ENCODE measurements at places on chromosomes 2 and 18. TPM values are rescaled to one million over a fixed set of nuclear protein-coding genes. Genes with fewer than 3 reads are reported as not detected.

The DSG4 gene
- not detected for polyA plus RNA-seq

- DNase-seq: no peak
These were observed 131.0 kb downstream of the PHLPP1 start for GRCh38 chr18:62846313-62846712.

DNA sequence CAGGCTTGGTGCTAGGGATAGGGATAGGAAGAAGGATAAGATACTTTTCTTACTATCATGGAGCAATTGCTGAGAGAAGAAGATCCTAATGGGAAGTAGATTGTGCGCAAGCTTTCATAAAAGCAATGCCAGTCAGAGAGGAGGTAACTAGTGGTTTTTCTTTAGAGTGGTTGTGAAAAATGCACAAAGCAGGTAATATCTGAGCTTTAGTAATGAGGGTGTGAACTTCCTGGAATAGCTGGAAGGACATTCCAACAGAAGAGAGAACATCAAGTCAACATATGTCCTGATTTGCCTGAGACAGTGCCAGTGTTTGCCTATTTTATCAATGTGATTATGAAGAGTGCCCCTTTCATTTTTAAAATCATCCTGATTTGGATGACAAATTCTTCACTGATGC is 34.1 kb downstream of the CCBE1 start:
- DNase-seq: no peak

- no peak for DNase-seq
These were observed 295.2 kb downstream of the NBAS start for GRCh38 chr2:15265889-15266288.

GRCh38 chr18:56458770-56459712 is 179.4 kb downstream of the TXNL1 start:
- DNase-seq: no peak

DNA sequence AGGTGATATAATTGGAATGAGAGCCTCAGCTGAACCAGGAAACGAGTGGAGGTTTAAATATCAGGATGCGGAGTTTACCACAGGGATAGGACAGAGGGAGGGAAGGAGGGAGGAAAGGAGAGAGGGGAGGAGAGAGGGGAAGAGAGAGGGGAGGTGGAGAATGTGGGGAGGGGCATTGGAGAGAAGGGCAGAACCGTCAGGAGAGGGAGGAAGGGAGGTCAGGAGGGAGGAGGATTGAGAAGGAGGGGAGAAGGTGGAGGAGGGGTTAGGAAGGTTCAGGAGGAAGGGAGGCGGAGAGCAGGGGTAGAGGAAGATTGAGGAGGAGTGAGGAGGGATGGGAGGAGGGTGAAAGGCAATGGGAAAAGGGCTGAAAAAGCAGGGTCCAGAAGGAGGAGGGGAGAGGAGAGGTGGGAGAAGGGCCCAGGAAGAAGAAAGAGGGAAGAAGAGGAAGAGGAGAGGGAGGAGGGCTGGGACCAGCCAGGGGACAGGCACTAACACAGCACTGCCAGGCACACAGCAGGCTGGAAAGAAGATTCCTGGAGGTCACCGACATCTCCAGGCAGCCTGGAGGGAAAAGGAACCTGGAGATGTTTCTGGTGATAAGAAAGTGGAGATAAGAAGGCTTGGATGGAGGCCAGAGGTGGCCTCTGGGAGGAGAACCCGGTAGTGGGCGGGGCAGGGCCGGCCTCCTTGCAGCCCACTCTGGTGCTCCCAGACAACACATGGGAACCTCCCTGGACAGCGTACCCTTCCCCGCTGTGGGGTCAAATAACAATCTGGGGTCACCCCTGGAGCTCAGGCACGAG is 176.7 kb upstream of the SMAD2 start:
- DNase-seq: no peak

- no peak for DNase-seq
These were observed 26.0 kb upstream of the TMEM214 start for GRCh38 chr2:27006602-27007415.

GRCh38 chr18:37532917-37533316 is 32.7 kb downstream of the CELF4 start:
- no peak for DNase-seq

GRCh38 chr2:194385376-194385775 is 1271.7 kb upstream of the SLC39A10 start:
- no peak for DNase-seq

The CDH2 gene
- 0.08 TPM for polyA plus RNA-seq

The C2orf72 gene
- not detected for polyA plus RNA-seq

- no peak for DNase-seq
These were observed 187.6 kb downstream of the DOK6 start for GRCh38 chr18:69588301-69588700.

The ERBB4 gene
- polyA plus RNA-seq: not detected

- DNase-seq: no peak
These were observed 352.7 kb upstream of the CDH2 start for GRCh38 chr18:28529644-28530043.

DNA sequence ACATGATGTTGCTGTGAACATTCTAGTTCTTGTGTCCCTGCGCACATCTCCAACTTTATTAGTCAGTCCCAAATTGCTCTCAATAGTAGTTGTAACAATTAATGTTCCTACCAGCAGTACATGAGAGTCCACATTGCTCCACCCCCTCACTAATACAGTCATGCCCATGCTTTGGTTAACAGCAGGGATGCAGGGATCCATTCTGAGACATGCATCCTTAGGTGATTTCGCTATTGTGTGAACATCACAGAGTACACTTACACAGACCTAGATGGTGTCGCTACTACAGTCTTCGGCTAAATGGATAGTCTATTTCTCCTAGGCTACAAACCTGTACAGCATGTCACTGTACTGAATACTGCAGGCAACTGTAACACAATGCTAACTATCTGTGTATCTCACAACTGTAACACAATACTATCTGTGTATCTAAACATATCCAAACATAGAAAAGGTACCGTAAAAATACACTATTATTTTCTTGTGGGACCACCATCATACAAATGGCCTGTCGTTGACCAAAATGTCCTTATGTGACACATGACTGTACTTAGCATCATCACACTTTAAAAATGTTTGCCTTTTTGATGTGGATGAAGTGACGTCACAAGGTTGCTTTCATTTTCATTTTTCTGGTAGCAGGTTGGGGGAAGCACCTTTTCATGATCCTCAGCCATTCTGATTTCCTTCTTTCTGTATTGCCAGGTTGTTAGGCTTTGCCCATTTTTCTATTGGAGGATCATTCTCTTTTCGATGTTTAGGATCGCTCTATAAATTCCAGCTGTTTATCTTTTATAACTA is 82.9 kb upstream of the RNF152 start:
- peak; percentile 46 for DNase-seq

DNA sequence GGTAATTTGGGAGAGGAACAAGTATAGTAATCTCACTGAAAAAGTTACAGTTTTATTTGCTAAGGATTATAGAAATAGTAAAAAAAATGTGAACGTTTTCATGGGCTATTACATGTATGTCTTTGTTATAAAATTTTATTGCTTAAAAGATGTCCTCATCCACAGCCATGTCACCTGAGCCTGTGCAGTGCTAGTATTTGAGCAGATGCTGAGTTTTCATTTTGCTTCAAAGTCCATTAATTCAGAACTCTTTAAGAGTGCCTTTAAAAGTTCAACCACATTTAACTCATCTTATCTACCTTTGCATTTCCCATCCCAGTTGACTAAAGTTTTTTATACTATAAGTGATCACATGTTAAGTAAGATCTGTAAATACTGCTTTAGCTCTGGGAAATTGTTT is 52.6 kb downstream of the DPP10 start:
- DNase-seq: no peak

The MC5R gene
- not detected for polyA plus RNA-seq

The ZAP70 gene
- polyA plus RNA-seq: 0.69 TPM

- no peak for DNase-seq
These were observed 126.7 kb downstream of the TWIST2 start for GRCh38 chr2:238974501-238975166.

DNA sequence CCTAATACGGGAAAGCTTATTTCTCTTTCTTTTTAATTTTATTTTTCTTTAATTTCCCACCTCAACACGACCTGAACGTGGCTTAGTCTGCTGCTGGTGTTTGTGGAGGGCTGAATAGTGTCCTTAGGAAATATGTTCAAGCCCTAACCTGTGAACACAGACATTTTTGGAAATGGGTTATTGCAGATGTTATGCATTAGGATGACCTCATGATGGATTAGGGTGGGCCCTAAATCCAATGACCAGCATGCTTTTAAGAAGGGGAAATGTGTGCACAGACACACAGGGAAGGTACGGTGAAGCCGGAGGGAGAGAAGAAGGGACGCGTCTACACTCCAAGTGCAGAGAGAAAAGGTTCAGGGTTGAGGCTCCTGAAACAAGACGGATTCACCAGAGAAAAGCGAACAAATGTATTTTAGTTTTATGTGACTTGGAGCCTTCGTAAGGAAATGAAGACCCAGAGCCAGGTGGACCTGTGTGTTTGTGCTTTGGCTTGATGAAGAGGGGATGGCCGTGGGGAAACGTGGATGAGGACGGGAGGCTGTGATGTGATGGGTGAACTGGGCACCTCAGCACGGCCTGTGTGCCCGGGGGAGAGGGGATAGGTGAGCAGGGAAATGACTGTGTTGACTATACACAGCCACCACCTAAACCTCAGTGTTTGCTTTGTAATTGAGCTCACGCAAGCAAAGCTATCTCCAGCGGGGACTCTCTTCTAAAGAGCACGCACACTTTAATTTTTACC is 37.5 kb downstream of the RTP5 start:
- DNase-seq: no peak

GRCh38 chr2:62992561-62992960 is 58.1 kb upstream of the OTX1 start:
- DNase-seq: no peak

GRCh38 chr2:25316101-25316500 is 25.6 kb downstream of the DNMT3A start:
- DNase-seq: peak; percentile 86

The AQP12A gene
- polyA plus RNA-seq: not detected

DNA sequence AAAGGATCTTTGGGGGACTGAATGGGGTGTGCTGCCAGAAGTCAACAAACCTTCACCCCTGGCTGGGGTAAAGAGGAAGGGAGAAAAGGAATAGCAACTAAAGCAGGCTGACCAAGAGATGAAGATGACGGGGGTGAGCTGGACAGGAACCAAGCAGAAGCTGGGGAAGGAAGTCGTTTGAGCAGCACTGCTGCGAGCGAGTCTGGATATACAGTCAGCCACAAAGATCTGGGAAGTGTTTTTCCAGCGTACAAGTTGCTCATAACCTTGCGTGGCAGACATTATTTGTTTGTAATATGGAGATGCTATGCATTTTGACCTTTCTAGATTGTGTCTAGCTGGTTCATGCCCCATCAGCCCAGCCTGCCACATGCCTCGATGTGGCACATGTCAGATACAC is 71.2 kb downstream of the EIF2AK3 start:
- DNase-seq: no peak

DNA sequence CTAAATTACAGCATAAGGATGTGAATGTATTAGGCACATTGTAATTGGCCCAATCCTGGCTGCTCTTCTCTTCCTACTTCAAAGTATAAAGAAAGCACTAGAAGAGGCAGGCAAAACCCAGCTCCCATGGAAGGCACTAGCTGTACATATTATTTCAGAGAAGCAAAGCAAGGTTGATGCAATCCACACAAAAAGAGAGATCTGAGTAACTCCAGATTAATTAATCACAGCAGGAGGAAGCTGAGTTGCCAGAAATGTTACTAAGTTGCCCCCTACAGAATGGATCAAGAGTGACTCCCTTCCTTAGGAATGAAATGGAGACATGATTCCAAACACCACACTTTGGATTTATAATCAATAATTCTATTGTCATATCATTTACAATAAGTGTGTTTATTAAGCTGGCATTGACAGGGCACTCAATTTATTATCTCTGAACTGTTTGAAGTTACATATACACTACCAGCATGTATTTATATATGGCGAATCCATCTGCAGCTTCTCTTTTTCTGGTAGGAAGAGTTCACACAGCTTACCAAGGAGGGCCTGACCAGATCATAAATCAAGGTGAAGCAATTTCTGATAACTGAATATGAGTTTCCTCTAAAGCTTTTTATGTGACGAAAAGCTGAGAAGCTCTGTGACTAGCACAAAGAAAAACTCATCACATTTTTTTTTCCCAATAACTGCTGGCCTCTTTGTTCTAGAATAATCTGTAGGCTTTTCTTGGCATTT is 393.1 kb upstream of the LYPD1 start:
- DNase-seq: no peak

DNA sequence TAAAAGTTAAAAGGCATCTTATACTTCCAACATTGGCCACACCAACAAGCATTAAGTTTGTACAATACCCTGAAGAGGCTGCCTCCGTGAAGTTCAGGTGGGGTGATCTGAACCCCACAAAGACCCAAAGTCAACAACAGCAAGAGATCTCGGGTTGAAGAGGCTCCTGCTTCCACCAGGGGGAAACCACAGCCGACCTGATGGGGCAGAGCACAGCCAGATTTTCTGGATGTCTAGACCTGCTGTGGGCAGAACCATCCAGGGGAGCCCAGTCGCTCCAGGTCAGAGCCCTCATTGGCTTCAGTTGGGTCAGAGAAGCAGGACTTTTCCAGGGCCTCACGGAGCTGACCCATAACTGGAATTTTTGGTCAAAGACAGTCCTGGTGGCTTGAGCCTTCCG is 66.5 kb upstream of the ACKR3 start:
- no peak for DNase-seq

DNA sequence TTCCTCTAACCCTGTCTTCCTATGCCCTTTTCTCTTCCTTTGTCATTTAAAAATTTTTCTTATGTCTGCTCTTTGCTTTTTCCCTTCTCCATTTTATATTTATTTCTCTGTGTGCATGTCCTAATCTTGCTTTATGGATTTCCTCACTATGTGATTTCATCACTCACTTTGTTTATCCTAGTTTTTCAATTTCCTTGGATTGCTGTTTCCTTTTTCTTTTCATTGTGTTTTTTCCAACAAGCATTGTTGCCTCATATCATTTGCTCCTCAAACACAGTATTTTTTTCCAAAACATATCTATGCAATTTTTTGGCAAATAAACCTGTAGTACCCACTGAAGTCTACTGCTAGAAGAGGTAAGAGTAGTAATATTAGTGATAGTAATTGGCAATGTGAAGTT is 67.4 kb upstream of the PNPT1 start:
- no peak for DNase-seq

DNA sequence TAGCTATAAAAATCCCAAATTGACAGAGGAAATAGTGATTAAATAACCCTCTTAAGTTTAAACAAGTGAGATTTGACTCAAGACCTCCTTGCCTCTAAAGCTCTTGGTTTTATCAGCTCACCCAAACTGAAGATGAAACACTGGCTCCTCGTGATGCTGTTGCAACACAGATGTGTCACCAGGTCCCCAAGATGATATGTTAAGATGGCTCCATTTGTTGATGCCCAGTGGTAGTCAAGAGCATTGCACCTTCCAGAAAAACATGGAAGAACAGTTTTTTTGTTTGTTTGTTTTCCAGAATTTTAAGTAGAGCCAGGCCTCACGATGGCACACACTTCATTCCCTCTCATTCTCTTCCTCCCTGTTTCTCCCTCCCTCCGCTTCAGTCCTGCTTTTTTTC is 399.8 kb downstream of the TXNL1 start:
- DNase-seq: peak; percentile 58

- no peak for DNase-seq
These were observed 49.2 kb downstream of the CXCR4 start for GRCh38 chr2:136068581-136069227.

The PROC gene
- not detected for polyA plus RNA-seq

Data from CD14-positive monocyte (primary cell).